NCI-H2081 (cell line): ENCODE measurements at places on chromosomes 7 and 10.

GRCh38 chr7:149844445-149844844 lies 6.3 kb downstream of the ZNF862 start:
- no peak for DNase-seq

DNA sequence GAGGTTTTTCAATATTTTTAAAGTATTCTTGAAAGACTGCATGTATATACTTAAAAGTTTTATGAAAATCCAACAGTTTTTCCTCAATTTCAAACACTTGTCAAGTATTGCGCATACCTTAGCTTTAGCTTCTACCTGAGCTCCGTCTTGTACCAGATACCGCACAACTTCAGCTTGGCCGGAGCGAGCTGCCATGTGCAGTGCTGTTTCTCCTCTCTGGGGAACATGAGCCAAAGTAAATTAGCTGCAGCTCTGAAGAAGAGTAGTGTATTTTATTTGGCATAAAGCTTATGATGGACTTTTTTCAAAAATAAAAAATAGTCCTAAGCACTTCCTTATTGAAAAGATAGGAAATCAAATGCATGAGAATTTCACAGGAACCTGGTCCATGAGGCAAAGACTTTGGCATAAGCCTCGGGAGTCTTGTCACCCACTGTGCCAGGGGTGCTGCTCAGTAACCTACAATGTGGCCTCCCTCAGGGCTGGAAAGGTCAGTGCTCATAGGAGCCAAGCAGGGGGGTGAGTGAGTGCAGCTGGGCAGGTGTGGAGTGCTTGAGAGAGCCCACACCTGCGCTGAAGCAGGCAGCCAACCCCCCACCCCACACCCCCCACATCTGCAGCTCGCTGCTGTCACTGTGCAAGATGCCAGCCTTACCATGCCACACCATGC lies 189.5 kb downstream of the ANK3 start:
- no peak for DNase-seq

GRCh38 chr10:31404640-31405039 lies 85.6 kb downstream of the ZEB1 start:
- no peak for DNase-seq

DNA sequence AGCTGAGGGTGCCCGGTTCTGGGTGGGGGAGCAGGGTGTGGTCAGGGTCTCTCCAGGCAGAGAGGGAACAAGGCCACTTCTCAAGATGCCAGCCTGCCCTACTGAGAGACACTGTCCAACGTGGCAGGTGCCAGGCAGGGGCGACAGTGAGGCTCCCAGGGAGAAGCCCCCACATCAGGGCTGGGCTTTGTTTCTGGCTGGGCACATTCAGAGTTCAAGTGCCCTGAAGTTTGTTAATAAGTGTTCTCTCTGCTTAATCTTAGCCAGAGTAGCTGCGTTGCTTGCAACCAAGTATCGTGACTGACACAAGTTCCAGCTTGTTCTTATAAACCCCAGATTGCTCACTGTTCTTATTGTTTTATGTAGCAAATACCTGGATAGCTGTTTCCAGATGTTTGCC lies 21.8 kb downstream of the FOXL3 start:
- DNase-seq = no peak

DNA sequence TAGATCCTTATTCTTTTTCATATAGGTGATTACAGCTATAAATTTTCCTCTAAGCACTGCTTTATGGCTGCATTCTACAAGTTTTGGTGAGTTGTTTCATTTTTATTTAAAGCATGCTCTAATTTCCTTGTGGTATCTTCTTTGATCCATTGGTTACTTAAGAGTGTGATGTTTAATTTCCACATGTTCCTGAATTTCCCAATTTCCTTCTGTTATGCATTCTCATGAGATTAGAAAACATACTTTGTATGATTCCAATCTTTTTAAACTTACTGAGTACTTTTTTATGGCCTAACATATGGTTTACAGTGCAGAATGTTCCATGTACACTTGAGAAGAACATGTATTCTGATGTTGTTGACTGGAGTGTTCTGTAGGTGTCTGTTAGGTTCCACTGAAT lies 53.4 kb downstream of the MYL10 start:
- DNase-seq = no peak

GRCh38 chr10:126239844-126240243 lies 148.4 kb downstream of the ADAM12 start:
- no peak for DNase-seq

DNA sequence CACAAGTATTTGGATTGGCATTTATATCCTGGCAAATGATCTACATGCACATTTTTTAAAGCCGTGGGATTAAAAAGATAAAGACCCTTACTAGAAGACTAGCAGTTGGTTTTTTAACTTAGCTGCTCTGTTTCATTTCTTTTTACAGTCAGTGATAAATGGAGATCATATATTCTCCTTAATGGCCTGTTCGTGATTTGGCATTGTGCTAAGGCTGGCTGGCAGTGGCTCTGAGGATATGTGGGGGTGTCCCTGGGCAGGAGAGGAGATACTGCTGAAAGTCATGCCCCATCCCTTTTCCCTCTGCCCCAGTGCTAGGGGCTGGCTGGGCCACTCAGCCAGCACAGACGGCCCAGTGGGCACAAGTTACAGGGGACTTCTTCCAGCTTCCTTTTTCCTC lies 341.7 kb downstream of the PRPF18 start:
- DNase-seq = no peak

DNA sequence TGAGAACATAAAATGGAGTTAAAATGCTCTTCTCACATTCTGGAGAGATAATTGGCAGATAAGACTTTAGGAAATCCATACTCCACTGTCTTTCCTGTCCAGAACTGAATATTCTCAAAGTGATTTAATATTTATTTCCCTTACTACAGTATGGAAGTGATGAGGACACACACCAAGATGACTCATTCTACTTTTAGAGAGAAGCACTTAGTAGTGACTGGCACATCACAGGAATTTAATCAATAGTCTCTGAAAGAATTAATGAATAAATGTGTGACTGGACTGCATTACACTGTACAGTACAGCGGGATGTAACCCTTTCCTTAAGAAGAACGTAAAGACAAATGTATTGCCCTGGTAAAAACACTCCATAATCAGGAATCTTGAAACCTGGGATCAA lies 116.7 kb downstream of the SEMA3E start:
- no peak for DNase-seq

DNA sequence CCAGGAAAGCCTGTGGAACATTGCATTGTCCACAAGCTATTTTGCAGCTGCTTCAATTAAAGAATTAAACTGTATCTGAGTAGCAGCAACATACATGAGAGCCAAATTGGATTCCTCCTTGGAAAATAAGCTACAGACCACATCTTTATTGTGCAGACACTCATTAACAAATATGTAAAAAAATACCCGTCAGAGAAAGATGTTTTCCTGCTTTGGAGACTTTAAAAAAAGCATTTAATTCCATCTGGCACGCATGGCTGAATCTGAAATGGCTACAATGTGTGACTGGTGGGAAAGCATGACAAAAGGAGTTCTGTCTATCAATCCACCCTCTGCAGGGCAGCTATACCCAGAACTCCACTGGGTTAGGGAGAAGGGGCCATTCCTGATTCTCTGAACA lies 73.1 kb upstream of the HPS1 start:
- no peak for DNase-seq
